Neural progenitor cell (in vitro differentiated cells): ENCODE measurements at places on chromosomes 11 and 22. TPM values are rescaled to one million over a fixed set of nuclear protein-coding genes. Genes with fewer than 3 reads are reported as not detected.

H19 gene
- not detected in 2 replicates for total RNA-seq

AIP gene
- total RNA-seq: 20.3 and 38.5 TPM in 2 replicates

CHRM1 gene
- not detected in 2 replicates for total RNA-seq

DNA sequence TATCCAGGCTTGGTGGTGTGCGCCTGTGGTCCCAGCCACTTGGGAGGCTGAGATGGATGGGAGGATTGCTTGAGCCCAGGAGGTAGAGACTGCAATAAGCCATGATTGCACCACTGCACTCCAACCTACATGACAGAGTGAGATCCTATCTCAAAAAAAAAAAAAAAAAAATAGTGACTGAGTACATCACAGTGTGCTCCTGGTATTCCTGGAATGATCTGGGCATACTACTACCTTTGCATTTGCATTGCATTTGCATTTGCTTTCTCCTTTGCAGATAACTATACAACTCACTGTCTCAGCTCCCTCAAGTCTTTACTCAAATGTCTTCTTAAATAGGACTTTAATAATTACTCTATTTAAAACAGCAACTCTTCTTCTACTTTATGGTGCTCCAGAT lies 51.8 kb downstream of the DLG2 start:
- no peak for DNase-seq
- no peak overlapping the region for H3K4me3 ChIP-seq
- H3K36me3 ChIP-seq: no peaks in the 10 kb centered on the region
- H3K27ac ChIP-seq: no peak overlapping the region
- H3K27me3 ChIP-seq: no peaks in the 10 kb centered on the region
- no peaks in the 10 kb centered on the region for H3K4me1 ChIP-seq

GRCh38 chr22:29382580-29383302 lies 5.6 kb downstream of the AP1B1 start:
- no peaks in the 10 kb centered on the region for H3K36me3 ChIP-seq
- no peak overlapping the region for H3K27ac ChIP-seq
- no peak for DNase-seq
- no peak overlapping the region for H3K4me3 ChIP-seq
- peaks cover 2% of the 10 kb centered on the region for H3K4me1 ChIP-seq
- H3K27me3 ChIP-seq: no peaks in the 10 kb centered on the region

- no peaks in the 10 kb centered on the region for H3K36me3 ChIP-seq
- no peak overlapping the region for H3K4me3 ChIP-seq
- no peak for DNase-seq
- no peak overlapping the region for H3K27ac ChIP-seq
Observed at GRCh38 chr11:7032692-7033091, 12.4 kb downstream of the NLRP14 start.

DNA sequence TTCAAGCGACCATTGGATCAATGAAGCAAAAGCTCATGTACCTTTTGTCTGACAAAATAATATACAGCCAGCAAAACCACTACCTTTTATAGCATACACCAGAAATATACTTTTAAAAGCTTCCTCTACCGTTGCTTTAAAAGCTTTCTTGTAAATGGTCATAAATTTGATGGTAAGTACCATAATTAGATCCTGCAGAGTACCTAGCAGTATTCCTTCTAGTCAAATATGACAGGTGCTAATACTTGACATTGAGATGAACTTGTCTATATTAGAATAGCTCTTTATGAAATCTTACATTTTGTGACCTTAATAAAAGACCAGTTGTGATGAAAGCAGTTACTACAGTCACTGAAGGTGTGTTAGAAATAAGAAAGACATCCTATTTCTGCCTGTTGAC lies 340.5 kb upstream of the ANO3 start:
- H3K4me1 ChIP-seq: no peaks in the 10 kb centered on the region
- no peaks in the 10 kb centered on the region for H3K27me3 ChIP-seq
- H3K27ac ChIP-seq: no peak overlapping the region
- no peaks in the 10 kb centered on the region for H3K36me3 ChIP-seq

DNA sequence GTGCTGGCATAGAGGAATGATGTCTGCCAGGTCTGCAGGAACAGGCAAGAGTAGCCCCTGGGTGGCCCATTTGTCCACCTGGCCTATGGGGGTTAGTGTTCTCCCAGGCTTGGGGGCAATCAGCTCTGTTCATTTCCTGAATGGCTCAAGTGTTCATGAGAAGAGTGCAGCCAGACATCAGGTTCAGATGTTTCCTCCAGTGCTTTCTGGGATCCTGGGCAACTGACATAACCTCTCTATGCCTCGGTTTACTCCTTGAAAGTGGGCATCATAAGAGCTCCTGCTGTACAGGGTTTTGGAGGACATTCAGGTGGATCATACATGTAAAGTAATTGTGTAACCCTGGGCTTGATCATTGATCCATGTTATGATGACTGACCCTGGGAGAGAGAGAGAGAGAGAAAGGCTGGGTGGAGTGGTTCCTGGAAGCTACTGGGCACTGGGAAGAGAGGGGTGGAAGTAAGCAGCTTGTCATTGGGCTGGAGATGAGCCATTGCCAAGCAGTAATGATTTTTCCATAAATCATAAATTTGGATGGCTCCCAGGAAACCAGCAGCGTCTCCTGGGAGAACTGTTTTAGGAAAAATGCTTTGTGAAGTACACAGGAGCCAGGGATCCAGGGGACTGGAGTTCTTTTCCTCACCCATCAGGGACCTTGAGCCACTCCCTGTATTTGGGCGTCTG lies 30.2 kb upstream of the ACCSL start:
- peaks cover 11% of the 10 kb centered on the region for H3K27me3 ChIP-seq
- peaks cover 5% of the 10 kb centered on the region for H3K4me1 ChIP-seq
- no peaks in the 10 kb centered on the region for H3K36me3 ChIP-seq
- no peak for DNase-seq

- H3K4me1 ChIP-seq: no peaks in the 10 kb centered on the region
- no peak overlapping the region for H3K27ac ChIP-seq
- H3K36me3 ChIP-seq: no peaks in the 10 kb centered on the region
- H3K27me3 ChIP-seq: no peaks in the 10 kb centered on the region
- DNase-seq: no peak
- H3K4me3 ChIP-seq: no peak overlapping the region
Observed at GRCh38 chr22:30435674-30436126, 10.1 kb downstream of the MTFP1 start.

DNA sequence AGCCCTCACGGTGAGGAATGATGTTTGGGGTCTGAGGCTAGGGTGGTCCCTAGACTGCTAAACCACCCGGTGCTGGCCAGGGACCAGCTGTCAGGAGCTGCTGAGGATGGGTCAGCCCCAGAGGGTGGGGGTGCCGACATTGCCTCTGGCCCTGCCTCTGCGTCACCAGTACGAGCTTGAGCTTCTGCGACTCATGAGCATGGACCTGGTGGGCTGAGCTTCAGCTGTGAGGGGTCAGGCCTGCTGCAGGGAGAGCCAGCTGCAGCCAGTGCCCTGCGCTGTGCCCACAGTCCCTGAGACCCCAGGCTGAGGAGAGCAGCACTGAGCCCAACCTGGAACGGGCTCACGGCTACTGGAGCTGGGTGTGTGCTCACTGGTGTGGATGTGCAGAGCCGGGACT lies 7.0 kb downstream of the DERL3 start:
- no peak overlapping the region for H3K27ac ChIP-seq
- H3K4me1 ChIP-seq: no peaks in the 10 kb centered on the region

DNA sequence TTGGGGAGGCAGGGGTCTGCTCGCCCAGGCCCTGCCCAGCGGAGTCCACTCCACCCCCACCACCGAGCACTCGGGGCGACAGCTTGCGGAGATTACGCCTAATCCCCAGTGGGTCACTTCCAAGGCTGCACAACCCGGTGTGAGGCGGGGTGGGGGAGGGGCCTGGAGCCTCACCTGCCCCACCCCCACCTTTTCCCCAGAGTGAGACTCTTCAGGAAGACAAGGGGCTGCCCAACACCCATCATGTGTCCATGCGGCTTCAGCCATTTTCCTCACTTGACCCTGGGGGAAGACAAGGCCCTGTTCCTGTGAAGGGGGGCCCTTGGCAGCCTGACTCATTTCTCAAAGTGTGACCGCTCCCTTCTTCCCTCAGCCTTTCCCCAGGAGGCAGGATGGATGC lies 12.5 kb downstream of the SYNGR1 start:
- no peak overlapping the region for H3K27ac ChIP-seq
- no peaks in the 10 kb centered on the region for H3K36me3 ChIP-seq
- no peak for DNase-seq
- peaks cover 13% of the 10 kb centered on the region for H3K4me1 ChIP-seq
- no peaks in the 10 kb centered on the region for H3K27me3 ChIP-seq

DNA sequence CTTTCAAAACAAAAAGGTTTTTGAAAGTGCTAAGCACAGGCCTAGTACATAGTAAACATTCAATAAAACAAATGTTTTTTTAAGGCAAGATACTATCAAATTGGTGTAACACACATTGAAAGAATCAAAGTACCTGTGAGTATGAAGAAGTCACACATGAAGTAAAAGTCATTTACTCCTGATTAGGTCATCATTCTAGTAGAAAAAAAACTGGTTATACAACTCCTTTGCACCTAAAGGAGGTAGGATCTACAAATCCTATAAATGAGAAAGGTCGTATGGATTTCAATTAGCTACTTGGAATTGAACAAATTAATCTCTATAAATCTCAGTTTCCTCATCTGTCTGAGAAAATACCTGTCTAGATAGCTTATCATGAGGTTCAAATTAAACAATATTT lies 80.8 kb downstream of the SIK3 start:
- no peak for DNase-seq
- H3K4me3 ChIP-seq: no peak overlapping the region
- H3K36me3 ChIP-seq: peaks cover 4% of the 10 kb centered on the region
- no peak overlapping the region for H3K27ac ChIP-seq

DNA sequence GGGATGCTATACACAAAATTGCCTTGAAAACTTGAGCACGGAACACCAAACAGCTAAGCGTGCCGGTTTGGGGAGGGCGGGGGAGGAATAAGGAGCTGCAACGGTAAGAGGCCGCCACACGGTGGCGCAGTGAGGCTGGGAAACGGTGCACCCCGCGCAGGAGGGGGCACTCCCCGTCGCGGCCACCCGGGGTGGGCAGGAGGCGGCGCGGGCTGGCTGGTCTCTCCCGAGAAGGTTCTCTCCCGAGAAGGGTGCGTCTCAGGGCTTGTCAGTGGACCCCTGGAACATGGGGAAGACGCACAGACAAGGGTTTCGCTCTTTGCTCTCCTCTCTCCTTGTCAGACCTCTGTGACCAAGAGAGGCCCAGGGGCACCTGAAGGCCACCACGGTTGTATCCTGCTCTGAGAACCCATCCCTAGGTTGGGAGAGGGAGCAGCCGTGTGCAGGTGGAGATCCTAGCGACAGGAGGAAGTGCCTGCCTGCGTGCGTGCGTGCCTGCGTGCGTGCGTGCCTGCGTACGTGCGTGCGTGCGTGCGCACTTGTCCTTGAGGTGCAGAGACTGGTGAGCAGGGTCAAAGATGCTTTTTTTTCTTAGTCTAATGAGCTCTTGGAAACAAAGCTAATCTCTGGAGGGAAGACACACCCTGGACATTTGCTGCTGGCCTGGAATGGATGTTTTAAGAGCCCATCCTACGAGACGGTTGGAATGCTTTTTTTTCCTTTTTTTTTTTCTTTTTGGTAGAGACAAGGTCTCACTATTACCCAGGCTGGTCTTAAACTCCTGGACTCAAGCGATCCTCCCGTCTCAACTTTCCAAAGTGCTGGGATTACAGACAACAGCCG lies 18.1 kb upstream of the JAM3 start:
- no peak overlapping the region for H3K4me3 ChIP-seq
- peaks cover 10% of the 10 kb centered on the region for H3K27me3 ChIP-seq
- peaks cover 3% of the 10 kb centered on the region for H3K4me1 ChIP-seq
- peak; percentile 77 for DNase-seq
- H3K27ac ChIP-seq: no peak overlapping the region
- H3K36me3 ChIP-seq: no peaks in the 10 kb centered on the region

DNA sequence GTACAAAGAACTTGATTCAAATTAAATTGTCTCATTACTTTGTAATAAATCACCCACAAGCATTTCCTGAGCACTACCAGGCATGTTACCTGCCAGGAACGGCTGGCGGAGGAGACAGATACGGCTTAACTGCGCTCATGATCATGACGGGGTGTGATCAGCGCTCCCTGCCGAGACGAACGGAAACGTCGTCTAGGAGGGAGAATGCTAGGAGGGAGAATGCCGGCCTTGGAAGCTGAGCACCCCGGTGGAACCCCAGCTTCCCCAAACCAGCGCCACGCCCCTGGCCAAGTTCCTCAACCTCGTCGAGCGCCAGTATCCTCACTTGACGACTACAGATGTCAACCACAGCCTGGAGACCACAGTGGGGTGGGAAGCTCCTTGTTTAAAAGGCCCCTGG lies 272.8 kb downstream of the CTTN start:
- H3K36me3 ChIP-seq: no peaks in the 10 kb centered on the region
- DNase-seq: no peak

GRCh38 chr22:49400941-49401598 lies 426.6 kb downstream of the BRD1 start:
- no peak overlapping the region for H3K4me3 ChIP-seq
- no peaks in the 10 kb centered on the region for H3K36me3 ChIP-seq
- no peaks in the 10 kb centered on the region for H3K27me3 ChIP-seq
- no peak overlapping the region for H3K27ac ChIP-seq
- DNase-seq: no peak

DNA sequence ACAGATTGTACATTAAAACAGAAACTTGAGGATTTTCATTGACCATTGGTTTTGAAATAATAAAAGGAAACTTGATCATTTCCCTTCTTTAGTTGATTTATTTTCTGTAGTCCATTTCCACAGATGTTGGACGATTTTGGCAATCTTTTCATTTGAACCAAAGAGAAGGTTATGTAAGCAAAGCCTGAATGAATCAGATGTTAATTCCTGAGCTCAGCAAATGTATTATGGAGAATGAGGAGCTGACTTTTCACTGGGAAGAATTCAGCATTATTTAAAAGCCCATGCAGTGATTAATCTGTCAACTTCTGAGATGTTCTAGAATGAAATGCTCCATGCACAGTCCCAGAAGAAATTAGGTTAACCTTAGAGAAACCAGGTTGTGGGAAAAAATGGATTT lies 29.0 kb downstream of the ELMOD1 start:
- H3K4me3 ChIP-seq: no peak overlapping the region
- no peak for DNase-seq
- H3K27me3 ChIP-seq: no peaks in the 10 kb centered on the region
- H3K36me3 ChIP-seq: no peaks in the 10 kb centered on the region

DNA sequence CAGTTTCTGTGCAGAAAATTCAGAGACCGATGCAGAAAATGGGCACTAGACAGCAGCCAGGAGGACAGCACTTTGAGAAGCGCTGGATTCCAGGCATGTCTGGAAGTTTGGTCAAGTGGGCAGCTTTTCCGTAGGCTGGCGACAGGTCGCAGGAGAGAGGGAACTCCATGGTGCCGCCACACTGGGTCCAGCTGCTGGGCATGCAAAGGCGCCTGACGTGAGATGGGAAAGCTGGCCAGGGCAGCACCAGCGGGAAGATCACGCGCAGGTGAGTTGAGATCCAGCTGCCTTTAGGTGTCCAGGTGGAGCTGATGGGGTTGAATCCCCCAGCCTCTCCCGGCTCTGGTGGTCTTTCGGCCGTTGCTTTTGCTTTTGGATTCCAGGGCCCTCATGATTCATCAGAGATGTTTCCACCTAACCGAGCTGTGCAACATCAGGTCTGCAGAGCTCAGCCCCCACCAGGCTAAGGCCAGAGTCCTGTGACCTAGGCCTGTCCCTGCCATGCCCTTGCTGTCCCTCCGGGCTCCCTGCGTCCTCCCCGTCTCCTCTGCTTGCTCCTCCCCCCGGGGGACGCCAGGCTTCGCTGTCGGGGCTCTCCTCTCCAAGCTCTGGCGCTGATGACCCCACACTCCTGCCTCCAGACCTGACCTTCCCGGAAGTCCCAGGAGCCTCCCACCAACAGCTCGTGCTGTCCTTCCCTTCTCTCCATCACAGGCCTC lies 1001.7 kb downstream of the BRD1 start:
- H3K36me3 ChIP-seq: no peaks in the 10 kb centered on the region
- no peak overlapping the region for H3K4me3 ChIP-seq
- H3K27me3 ChIP-seq: no peaks in the 10 kb centered on the region
- H3K4me1 ChIP-seq: peaks cover 7% of the 10 kb centered on the region
- H3K27ac ChIP-seq: no peak overlapping the region
